Activated T-helper 1 cell treated with anti-CD3 and anti-CD28 coated beads, Interleukin-12 subunit alpha, Interleukin-12 subunit beta, Interleukin-2, Interleukin-4 antibody, amounts not matched to agents 30 ng/mL and 10 ng/mL and 1 ng/mL, durations not matched to agents 14 hours and 24 hours and 36 hours (primary cell): ENCODE measurements at places on chromosomes 13 and 19. TPM values are rescaled to one million over a fixed set of nuclear protein-coding genes. Genes with fewer than 3 reads are reported as not detected.

KASH5 gene
- total RNA-seq = 0.15 TPM in 1 of 2 replicates, not detected in the other

DNA sequence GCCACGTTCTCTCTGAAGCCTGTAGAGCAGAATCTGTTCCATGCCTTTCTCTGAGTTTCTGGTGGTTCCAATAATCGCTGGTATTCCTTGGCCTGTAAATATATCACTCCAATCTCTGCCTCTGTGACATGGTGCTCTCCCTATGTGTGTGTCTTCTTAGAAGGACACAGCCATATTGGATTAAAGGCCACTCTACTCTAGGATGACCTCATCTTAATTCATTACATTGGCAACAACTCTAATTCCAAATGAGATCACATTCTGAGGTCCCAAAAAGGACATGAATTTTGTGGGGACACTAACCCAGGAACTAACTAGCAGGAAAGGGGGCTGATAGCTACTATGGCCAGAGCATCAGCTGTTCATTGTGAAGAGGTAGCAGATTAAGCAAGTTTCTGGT, 110.7 kb downstream of the KLF12 start:
- no peak for DNase-seq
- peaks cover 28% of the 10 kb centered on the region for H3K4me1 ChIP-seq
- H3K27ac ChIP-seq = no peak overlapping the region

- no peaks in the 10 kb centered on the region for H3K27me3 ChIP-seq
- no peaks in the 10 kb centered on the region for H3K4me1 ChIP-seq
- no peak for DNase-seq
- H3K27ac ChIP-seq = no peak overlapping the region
These were observed 315.0 kb upstream of the SPRY2 start for GRCh38 chr13:80655778-80656511.

- H3K27me3 ChIP-seq = no peaks in the 10 kb centered on the region
- no peak for DNase-seq
- no peak overlapping the region for H3K27ac ChIP-seq
- H3K4me1 ChIP-seq = no peaks in the 10 kb centered on the region
- H3K4me3 ChIP-seq = no peak overlapping the region
These were observed 38.2 kb upstream of the ZNF492 start for GRCh38 chr19:22595918-22596341.

ZSCAN4 gene
- total RNA-seq = not detected in 2 replicates

ZNF71 gene
- 5.1 and 5.9 TPM in 2 replicates for total RNA-seq

- H3K4me3 ChIP-seq = peak overlapping the region; percentile 32
- H3K27ac ChIP-seq = peak overlapping the region; percentile 28
- no peaks in the 10 kb centered on the region for H3K36me3 ChIP-seq
- peaks cover 9% of the 10 kb centered on the region for H3K27me3 ChIP-seq
These were observed 11.3 kb upstream of the FFAR2 start for GRCh38 chr19:35436477-35437405.

ZNF433 gene
- 0.39 TPM in 1 of 2 replicates, not detected in the other for total RNA-seq

- peaks cover 5% of the 10 kb centered on the region for H3K4me1 ChIP-seq
- no peak for DNase-seq
- H3K27ac ChIP-seq = no peak overlapping the region
- no peaks in the 10 kb centered on the region for H3K36me3 ChIP-seq
These were observed 32.7 kb downstream of the KCTD12 start for GRCh38 chr13:76853481-76853880.

ERICH6B gene
- not detected in 2 replicates for total RNA-seq

DNA sequence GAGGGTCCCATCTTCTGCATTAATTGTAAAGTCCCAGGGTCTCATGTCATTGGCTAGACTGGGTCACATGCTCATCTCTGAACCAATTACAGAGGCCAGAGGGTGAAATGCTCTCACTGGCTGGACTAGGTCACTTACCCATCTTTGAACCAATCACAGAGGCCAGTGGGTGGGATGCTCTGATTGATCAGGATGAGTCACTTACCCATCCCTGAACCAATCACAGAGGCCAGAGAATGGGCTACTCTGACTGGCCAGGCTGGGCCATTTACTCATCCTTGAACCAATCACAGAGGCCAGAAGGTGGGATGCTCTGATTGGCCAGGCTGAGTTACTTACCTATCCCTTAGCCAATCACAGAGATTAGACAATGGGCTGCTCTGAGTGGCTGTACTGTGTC, 5.3 kb downstream of the MISP start:
- H3K4me3 ChIP-seq = no peak overlapping the region
- H3K27ac ChIP-seq = no peak overlapping the region
- no peaks in the 10 kb centered on the region for H3K27me3 ChIP-seq

DNA sequence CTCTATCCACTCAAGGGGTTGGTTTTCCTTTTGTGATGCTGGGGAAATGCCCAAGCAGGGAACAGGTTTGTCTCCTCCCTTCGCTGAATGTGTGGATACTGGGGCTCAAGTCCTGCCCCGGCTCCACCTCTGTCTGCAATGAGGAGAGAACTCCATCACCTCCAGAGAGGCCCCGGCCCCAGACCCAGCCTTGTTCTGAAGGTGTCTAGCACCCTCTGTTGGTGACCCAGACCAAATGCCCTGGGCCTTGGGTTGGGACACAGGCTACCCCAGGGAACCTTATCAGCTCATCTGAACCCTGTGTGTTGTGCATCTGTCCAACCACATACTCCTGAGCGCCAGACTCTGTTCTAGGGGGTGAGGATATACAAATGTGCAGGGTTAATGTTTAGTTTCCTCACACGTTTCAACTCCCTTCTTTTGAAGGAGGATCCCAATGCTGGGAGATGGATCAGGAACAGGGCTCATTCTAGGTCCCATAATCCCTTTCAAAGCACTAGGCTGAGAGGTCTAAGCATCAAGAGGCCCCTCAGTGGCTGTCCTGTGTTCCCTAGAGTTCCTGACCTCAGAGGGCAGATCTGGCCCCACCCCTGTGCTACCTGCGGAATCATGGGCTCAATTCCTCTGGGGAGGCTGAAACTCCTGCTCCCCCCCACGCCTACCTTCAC, 112.5 kb upstream of the SLC7A1 start:
- H3K27ac ChIP-seq = no peak overlapping the region
- DNase-seq = peak; percentile 31
- no peaks in the 10 kb centered on the region for H3K36me3 ChIP-seq

CRLF1 gene
- not detected in 2 replicates for total RNA-seq

DNA sequence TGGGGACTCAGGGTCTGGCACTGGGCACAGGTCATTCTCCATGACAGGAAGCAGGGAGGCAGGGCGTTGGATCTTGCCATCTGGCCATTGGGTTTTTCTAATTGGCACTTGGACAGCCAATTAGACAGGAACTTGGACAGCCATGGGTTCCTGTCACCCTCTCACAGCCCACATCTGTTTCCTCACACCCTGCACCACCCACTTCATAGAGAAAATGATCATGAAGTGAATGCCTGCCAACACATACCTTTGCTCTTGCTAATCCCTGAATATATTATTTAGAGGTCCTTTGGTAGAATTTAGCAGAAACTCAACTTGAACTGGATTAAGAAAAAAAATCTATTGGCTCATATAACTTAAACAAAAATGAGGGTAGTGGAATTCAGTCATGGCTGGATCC, 4.9 kb upstream of the OLFM2 start:
- H3K27ac ChIP-seq = no peak overlapping the region
- H3K4me1 ChIP-seq = peaks cover 5% of the 10 kb centered on the region
- peaks cover 23% of the 10 kb centered on the region for H3K27me3 ChIP-seq
- no peaks in the 10 kb centered on the region for H3K36me3 ChIP-seq
- H3K4me3 ChIP-seq = no peak overlapping the region

DNA sequence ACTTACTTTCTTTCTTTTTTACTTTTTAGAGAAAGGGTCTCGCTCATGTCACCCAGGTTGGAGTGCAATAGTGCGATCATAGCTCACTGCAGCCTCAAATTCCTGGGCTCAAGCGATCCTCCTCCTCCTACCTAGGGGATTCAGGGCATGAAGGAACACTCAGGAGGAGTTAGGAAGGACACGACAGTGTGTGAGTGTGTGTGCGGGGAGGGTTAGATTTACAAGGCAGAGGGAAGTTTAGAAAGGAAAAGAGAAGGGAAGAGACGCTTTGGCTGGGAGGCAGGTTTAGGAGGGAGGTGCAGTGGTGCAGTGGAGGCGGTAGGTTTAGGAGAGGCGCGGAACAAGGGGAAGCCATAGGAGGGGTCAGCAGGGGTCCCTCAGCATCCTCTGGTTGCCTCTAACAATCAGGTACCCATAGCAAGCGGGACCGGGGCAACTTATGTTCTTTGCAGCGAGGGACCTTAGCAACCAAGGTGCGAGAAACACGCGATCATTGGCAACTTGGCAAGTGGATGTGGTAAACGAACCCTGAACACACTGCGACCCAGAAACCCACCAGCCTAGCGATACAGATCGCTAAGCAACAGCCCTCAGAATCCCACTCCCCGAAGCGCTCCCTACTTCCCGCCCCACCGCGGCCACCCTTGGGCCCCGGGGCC, 501 bp downstream of the SIRT2 start:
- peaks cover 36% of the 10 kb centered on the region for H3K4me1 ChIP-seq
- peak overlapping the region; percentile 93 for H3K4me3 ChIP-seq
- H3K27me3 ChIP-seq = no peaks in the 10 kb centered on the region
- DNase-seq = no peak
- H3K36me3 ChIP-seq = peaks cover 10% of the 10 kb centered on the region
- peak overlapping the region; percentile 94 for H3K27ac ChIP-seq

CFD gene
- 0.91 and 1.2 TPM in 2 replicates for total RNA-seq

CCL25 gene
- not detected in 2 replicates for total RNA-seq

GRCh38 chr13:97015661-97016350, 21.5 kb upstream of the OXGR1 start:
- no peak for DNase-seq
- H3K36me3 ChIP-seq = no peaks in the 10 kb centered on the region
- no peak overlapping the region for H3K4me3 ChIP-seq
- peaks cover 10% of the 10 kb centered on the region for H3K27me3 ChIP-seq

ZNF606 gene
- 6.3 and 6.4 TPM in 2 replicates for total RNA-seq

DNA sequence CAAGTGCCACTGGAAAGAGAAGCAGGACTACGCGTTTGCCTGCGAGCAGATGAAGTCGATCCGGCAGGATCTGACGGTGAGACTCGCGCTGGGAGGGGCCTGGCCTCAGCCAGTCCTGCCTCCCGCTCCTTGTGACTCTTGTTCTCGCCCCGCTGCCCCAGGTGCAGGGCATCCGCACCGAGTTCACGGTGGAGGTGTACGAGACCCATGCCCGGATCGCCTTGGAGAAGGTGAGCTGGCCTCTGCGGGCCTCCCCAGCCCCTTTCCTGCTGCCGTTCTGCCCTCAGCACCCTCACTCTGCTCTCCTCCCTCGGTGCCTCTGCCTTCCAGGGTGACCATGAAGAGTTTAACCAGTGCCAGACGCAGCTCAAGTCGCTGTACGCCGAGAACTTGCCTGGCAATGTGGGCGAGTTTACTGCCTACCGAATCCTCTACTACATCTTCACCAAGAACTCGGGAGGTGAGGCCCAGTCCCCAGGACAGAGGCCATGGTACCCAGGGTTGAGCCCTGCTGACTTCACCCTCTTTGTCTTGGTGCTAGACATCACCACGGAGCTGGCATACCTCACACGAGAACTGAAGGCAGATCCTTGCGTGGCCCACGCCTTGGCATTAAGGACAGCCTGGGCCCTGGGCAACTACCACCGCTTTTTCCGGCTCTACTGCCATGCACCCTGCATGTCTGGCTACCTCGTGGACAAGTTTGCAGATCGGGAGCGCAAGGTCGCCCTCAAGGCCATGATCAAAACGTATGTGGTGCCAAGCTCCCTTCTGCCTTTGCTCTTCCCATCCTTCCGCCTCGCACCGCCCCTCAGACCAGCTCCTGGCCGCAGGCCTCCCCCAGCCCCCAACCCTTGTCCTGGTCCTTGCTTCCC, 5.6 kb downstream of the LENG9 start:
- no peak for DNase-seq
- no peaks in the 10 kb centered on the region for H3K27me3 ChIP-seq
- peaks cover 32% of the 10 kb centered on the region for H3K4me1 ChIP-seq
- H3K4me3 ChIP-seq = no peak overlapping the region
- no peak overlapping the region for H3K27ac ChIP-seq

ZNF610 gene
- total RNA-seq = 0.29 and 0.36 TPM in 2 replicates

DNA sequence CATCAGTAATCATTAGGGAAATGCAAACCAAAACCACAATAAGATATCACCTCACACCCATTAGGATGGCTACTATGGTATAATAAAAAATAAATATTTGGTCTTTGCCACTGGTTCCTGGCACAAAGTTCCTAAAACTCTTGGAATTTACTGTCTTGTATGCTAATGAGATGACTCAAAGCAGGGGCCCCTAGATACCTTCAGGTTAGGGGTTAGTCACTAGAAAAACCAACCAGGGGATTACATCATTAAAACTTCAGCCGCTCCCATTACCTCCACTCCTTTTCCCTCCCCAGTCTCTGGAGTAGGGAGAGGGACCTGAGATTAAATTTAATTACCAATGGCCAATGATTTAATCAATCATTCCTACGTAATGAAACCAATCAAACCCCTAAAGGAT, 49.6 kb downstream of the THSD1 start:
- H3K4me3 ChIP-seq = no peak overlapping the region
- H3K27ac ChIP-seq = no peak overlapping the region
- H3K4me1 ChIP-seq = no peaks in the 10 kb centered on the region
- no peaks in the 10 kb centered on the region for H3K36me3 ChIP-seq
- peaks cover 4% of the 10 kb centered on the region for H3K27me3 ChIP-seq
- no peak for DNase-seq

- H3K4me1 ChIP-seq = peaks cover 17% of the 10 kb centered on the region
- H3K27ac ChIP-seq = no peak overlapping the region
- no peak for DNase-seq
- no peaks in the 10 kb centered on the region for H3K27me3 ChIP-seq
These were observed 34.2 kb downstream of the TDRD3 start for GRCh38 chr13:60431108-60431700.

DNA sequence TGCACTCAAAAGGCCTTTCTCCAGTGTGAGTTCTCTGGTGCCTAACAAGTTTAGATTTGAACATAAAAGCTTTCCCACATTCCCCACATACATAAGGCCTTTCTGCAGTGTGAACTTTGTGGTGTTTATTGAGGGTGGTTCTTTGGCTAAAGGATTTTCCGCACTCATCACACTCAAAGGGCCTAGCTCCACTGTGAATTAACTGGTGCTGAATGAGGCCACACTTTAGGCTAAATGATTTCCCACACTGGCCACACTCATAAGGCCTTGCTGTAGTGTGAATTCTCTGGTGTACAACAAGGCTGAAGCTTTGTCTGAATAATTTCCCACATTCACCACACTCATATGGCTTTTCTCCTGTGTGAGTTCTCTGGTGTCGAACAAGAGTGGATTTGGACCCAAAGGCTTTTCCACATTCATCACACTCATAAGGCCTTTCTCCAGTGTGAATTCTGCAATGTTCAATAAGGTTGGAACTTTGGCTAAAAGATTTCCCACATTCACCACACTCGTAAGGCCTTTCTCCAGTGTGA, 6.2 kb downstream of the ZNF416 start:
- DNase-seq = no peak
- H3K4me1 ChIP-seq = peaks cover 3% of the 10 kb centered on the region
- no peak overlapping the region for H3K27ac ChIP-seq

GRCh38 chr19:38676023-38676877, 28.8 kb downstream of the ACTN4 start:
- H3K36me3 ChIP-seq = peaks cover 13% of the 10 kb centered on the region
- no peak overlapping the region for H3K27ac ChIP-seq
- H3K27me3 ChIP-seq = no peaks in the 10 kb centered on the region

- H3K4me1 ChIP-seq = no peaks in the 10 kb centered on the region
- H3K27me3 ChIP-seq = no peaks in the 10 kb centered on the region
- H3K27ac ChIP-seq = no peak overlapping the region
- H3K36me3 ChIP-seq = peaks cover 4% of the 10 kb centered on the region
These were observed 31.6 kb upstream of the CACTIN start for GRCh38 chr19:3658004-3658869.

- H3K27me3 ChIP-seq = peaks cover 9% of the 10 kb centered on the region
- H3K4me1 ChIP-seq = peaks cover 6% of the 10 kb centered on the region
- DNase-seq = no peak
- H3K27ac ChIP-seq = no peak overlapping the region
- H3K36me3 ChIP-seq = no peaks in the 10 kb centered on the region
These were observed 52.5 kb downstream of the FLT3 start for GRCh38 chr13:28047757-28048388.
